ENCODE measurements at places on chromosomes 6 and 20. TPM values are rescaled to one million over a fixed set of nuclear protein-coding genes. Genes with fewer than 3 reads are reported as not detected.

The C20orf202 gene
- polyA plus RNA-seq, result not detected

The CSNK2A1 gene
- polyA plus RNA-seq, result 74.4 TPM

The MROH8 gene
- polyA plus RNA-seq, result 1.0 TPM

DNA sequence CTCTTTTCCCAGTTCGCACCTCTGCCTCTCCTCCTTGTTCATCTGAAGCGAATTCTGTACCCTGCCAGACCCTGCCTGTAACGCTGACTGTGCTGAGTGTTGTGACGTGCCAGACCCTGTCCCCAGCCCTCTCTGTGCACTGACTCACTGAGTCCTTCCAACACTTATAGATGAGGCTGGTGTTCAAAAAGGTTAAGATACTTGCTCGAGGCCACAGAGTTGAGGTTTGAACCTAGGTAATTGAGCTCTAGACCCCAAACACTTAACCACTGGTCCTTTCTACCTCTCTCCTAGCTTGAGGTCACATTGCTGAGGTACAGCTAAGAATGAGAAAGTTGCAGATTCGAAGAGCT is 45.7 kb upstream of the NEDD9 start:
- no peak for DNase-seq

- DNase-seq, result no peak
These were observed 208.9 kb upstream of the SNX9 start for GRCh38 chr6:157614026-157614568.

DNA sequence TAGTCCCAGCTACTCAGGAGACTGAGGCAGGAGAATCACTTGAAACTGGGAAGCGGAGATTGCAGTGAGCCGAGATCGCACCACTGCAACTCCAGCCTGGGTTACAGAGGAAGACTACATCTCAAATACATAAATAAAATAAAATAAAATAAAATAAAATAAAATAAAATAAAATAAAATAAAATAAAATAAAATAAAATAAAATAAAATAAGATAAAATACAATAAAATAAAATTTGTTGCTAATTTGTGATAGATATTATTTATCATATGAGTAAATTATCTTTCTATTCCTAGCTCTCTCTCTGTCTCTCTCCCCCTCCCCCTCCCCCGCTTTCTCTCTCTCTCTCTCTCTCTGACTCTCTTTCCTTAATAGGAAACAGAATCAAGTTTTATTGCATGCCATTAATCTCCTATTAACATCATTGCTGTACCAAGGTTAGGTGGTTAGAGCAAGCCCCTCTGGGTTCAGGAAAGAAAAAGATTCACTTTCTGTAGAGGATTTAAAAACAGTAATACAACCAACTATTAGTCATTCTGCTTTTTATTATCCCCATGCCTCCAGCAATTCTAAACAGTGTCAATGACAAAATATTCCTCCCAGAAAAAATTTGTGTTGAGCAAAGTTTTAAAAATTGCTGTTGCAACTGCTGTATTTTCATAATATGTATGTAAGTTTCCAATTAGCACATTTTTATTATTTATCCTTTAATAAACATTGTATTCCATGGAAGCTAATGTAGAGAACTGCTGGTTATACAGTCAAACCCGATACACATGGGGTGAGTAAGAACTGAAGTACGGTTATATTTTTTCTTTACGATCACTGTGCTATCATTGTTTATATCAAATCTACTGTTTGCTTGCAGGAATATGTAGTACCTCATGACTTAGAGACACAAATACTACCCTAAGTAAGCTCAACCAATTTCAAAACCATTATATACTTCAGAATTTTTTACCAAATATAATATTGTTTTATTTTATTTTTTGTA is 22.1 kb downstream of the BMP5 start:
- DNase-seq, result no peak

The SALL4 gene
- not detected for polyA plus RNA-seq

The THBS2 gene
- polyA plus RNA-seq, result 76.4 TPM
